ENCODE measurements at places on chromosomes 2 and 18. TPM values are rescaled to one million over a fixed set of nuclear protein-coding genes. Genes with fewer than 3 reads are reported as not detected.

DNA sequence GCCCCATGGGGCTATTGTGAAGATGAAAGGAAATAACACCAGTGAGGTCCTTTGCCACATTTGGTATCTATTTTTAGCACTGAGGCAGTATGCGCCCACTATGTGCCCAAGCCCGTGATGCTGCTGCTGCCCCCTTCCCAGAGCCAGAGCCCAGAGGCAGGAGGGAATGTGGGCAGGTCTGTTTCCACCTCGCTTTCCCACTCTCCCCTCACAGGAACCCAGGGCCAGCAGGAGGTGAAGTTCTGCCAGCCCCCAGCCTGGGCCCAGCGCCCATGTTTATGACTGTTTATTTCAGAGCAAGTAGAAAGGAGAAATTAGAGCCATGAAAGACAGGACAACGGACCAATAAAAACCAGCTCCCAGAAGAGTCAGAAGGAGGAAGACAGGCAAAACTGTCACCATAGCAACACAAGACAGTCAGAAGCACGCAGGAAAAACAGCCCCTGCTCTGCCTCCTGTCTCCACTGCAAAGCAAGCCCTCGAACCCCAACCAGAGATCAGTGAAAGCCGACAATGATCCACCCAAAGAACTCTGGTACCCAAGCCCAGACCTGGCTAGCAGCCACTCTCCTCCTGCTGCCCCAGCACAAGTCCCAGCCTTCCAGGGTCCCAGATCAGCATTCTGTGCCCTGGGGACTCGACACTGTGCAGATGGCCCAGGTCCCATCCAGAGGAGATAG lies 1.4 kb downstream of the CYRIA start:
- peaks cover 15% of the 10 kb centered on the region for H3K4me1 ChIP-seq
- H3K27me3 ChIP-seq: peaks cover 37% of the 10 kb centered on the region
- H3K4me3 ChIP-seq: peak overlapping the region; percentile 34
- no peak overlapping the region for H3K27ac ChIP-seq
- no peak for DNase-seq

- no peaks in the 10 kb centered on the region for H3K36me3 ChIP-seq
- no peak for DNase-seq
- no peak overlapping the region for H3K27ac ChIP-seq
- H3K27me3 ChIP-seq: no peaks in the 10 kb centered on the region
- no peak overlapping the region for H3K4me3 ChIP-seq
- H3K4me1 ChIP-seq: peaks cover 3% of the 10 kb centered on the region
Observed at GRCh38 chr2:49937432-49937831, 783.1 kb upstream of the FSHR start.

DNA sequence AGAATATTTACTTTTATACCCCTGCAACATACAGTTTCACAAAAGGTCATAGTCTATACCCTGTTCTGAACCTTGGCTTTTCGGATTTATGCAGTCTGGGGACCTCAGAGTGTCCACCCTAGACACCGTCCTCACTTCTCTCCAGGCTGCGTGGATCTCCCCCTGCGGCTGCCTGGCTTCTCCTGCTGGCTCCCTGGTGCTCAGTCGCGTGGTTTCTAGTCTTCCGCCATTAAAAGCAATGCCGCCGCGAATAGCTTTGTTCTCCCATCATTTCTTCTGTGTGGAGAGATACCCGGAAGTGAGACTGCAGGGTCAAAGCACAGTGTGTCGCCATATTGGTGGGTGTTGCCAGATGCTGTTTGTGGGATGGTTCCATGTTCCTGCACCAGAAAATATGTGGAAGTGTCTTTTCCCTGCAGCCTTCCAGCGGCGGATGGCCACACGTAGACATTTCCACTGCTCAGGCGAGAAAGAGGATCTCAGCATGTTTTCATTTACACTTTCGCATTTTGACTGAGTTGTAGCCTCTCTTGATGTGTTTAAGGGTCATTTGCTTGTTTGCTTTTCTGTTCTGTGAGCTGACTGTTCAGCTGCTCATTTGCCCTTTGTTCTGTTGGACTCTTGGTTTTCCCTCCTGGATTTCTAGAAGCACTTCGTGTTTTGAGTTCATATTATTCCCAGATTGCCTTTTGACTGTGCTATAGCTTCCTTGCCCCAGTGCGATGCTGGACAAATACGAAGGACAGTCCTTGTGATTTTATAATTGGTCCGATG lies 22.9 kb upstream of the ASB1 start:
- H3K27me3 ChIP-seq: no peaks in the 10 kb centered on the region
- no peak overlapping the region for H3K4me3 ChIP-seq
- H3K4me1 ChIP-seq: peaks cover 9% of the 10 kb centered on the region
- H3K27ac ChIP-seq: no peak overlapping the region
- H3K36me3 ChIP-seq: no peaks in the 10 kb centered on the region
- DNase-seq: no peak

KIDINS220 gene
- total RNA-seq: 30.0 TPM

ANKRD30BL gene
- total RNA-seq: not detected

- H3K27ac ChIP-seq: no peak overlapping the region
- H3K36me3 ChIP-seq: no peaks in the 10 kb centered on the region
- no peak for DNase-seq
Observed at GRCh38 chr18:75844146-75844545, 416.6 kb upstream of the SMIM21 start.

SCN9A gene
- total RNA-seq: not detected

NEMP2 gene
- total RNA-seq: 23.2 TPM

ANKRD29 gene
- not detected for total RNA-seq

HMSD gene
- not detected for total RNA-seq

DNA sequence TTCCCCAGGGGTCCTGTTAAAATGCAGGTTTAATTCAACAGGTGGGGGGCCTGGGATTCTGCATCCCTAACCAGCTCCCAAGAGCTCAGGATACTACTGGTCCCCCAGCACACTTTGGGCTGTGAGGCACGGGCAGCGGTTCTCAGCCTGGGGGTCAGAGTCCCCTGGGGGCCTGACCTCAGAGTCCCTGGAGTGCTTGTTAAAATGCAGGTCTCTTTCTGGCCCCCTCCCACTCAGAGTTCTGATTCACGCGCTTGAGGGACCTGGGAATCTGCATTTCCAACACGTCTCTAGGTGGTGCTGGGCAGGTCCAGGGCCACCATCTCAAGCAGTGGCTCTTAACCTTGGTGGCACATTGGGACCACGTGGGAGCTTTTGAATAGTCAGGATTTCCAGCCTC lies 2.8 kb upstream of the OTOS start:
- H3K27me3 ChIP-seq: no peaks in the 10 kb centered on the region
- H3K4me1 ChIP-seq: no peaks in the 10 kb centered on the region
- H3K4me3 ChIP-seq: no peak overlapping the region
- no peak overlapping the region for H3K27ac ChIP-seq

COLEC11 gene
- not detected for total RNA-seq
